ENCODE measurements at places on chromosomes 1 and 21. TPM values are rescaled to one million over a fixed set of nuclear protein-coding genes. Genes with fewer than 3 reads are reported as not detected.

DNA sequence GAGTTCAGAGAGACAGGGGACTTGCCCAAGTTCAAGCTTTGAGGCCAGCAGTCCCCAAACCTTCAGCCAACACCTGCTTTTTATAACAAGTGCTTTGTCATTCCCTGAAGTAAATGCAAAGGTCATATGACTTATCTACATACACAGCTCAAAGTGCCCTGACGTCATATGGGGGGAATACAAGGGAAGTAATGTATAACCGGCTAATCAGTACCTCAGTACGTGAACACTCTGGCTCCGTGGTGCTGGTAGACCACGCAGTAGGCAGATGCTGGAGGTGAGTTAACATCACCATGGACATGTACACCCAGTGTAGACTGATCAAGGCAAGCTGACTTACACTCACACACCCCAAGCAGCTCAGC, 60.0 kb downstream of the BACE2 start:
- H3K4me1 ChIP-seq = no peaks in the 10 kb centered on the region
- no peaks in the 10 kb centered on the region for H3K27me3 ChIP-seq
- peaks cover 48% of the 10 kb centered on the region for H3K36me3 ChIP-seq
- peak overlapping the region; percentile 32 for H3K27ac ChIP-seq
- DNase-seq = no peak
- H3K4me3 ChIP-seq = no peak overlapping the region

GRCh38 chr1:202192770-202193613, 607 bp upstream of the LGR6 start:
- H3K27me3 ChIP-seq = peaks cover 16% of the 10 kb centered on the region
- H3K36me3 ChIP-seq = no peaks in the 10 kb centered on the region
- H3K4me3 ChIP-seq = peak overlapping the region; percentile 24
- DNase-seq = peak; percentile 83
- no peak overlapping the region for H3K27ac ChIP-seq

TSHB gene
- not detected for total RNA-seq

- no peak overlapping the region for H3K4me3 ChIP-seq
- no peaks in the 10 kb centered on the region for H3K36me3 ChIP-seq
- no peak overlapping the region for H3K27ac ChIP-seq
- no peak for DNase-seq
These were observed 5.9 kb upstream of the DPT start for GRCh38 chr1:168734946-168735345.

PTGFR gene
- total RNA-seq = under 0.01 TPM

F5 gene
- not detected for total RNA-seq

GRCh38 chr1:119061700-119062099, 73.6 kb upstream of the TBX15 start:
- no peaks in the 10 kb centered on the region for H3K27me3 ChIP-seq
- H3K4me1 ChIP-seq = no peaks in the 10 kb centered on the region
- H3K27ac ChIP-seq = no peak overlapping the region

- no peaks in the 10 kb centered on the region for H3K36me3 ChIP-seq
- peaks cover 43% of the 10 kb centered on the region for H3K4me1 ChIP-seq
- H3K4me3 ChIP-seq = no peak overlapping the region
- no peak overlapping the region for H3K27ac ChIP-seq
- no peaks in the 10 kb centered on the region for H3K27me3 ChIP-seq
- DNase-seq = no peak
These were observed 179.2 kb downstream of the NFIA start for GRCh38 chr1:61261595-61261994.

DNA sequence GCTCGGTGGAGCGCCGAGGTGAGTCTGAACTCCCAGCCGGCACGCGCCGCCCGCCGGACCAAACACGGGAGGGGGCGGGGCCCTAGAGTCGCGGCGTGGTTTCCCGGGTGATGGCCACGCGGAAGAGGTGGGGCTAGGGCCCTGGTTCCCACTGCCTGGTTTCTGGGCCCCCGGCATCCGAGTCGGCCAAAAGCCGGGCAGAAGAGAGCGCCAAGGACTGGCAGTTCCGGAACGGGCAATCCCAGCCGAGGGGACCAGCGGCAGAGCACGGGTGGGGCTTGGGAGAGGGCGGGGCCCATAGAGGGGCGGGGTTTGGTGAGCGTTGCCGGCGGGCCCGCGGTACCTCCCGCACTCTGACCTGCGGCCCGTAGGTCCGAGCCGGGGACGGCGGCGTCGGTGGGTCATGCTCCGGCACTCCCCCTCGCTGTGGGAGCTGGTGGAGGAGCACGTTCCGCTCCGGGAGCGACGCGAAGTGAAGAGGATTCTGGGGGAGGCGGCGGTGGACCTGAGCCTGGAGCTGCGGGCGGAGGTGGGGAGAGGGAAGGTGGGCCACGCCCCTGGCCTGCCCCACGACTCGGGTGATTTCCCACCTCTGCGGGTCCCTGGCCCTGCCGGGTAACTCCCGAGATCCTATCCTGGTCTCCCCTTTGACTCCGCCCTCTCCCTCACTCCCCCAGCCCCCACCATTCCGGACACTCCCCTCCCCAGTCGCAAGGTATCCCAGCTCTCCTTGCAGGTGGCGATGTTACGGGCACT, at the start of gene CCDC24:
Gene CCDC24 (plus strand): TSS at position 124 of the 756 bp plus-strand sequence. CDS start 280 bp downstream, at position 404.
- no peaks in the 10 kb centered on the region for H3K36me3 ChIP-seq
- H3K27me3 ChIP-seq = no peaks in the 10 kb centered on the region
- H3K4me1 ChIP-seq = peaks cover 47% of the 10 kb centered on the region
- peak within 1 kb of the TSS; percentile 66 for H3K4me3 ChIP-seq
- H3K27ac ChIP-seq = peak within 1 kb of the TSS; percentile 84
- DNase-seq = peak; percentile 91

- no peak overlapping the region for H3K4me3 ChIP-seq
- peaks cover 16% of the 10 kb centered on the region for H3K4me1 ChIP-seq
- H3K36me3 ChIP-seq = no peaks in the 10 kb centered on the region
These were observed 5.2 kb downstream of the OLIG1 start for GRCh38 chr21:33075128-33075527.

CZIB gene
- total RNA-seq = 31.6 TPM

FLAD1 gene
- total RNA-seq = 76.5 TPM

CLDN14 gene
- total RNA-seq = not detected

LRRC38 gene
- not detected for total RNA-seq

KCNQ4 gene
- total RNA-seq = 4.5 TPM

DNA sequence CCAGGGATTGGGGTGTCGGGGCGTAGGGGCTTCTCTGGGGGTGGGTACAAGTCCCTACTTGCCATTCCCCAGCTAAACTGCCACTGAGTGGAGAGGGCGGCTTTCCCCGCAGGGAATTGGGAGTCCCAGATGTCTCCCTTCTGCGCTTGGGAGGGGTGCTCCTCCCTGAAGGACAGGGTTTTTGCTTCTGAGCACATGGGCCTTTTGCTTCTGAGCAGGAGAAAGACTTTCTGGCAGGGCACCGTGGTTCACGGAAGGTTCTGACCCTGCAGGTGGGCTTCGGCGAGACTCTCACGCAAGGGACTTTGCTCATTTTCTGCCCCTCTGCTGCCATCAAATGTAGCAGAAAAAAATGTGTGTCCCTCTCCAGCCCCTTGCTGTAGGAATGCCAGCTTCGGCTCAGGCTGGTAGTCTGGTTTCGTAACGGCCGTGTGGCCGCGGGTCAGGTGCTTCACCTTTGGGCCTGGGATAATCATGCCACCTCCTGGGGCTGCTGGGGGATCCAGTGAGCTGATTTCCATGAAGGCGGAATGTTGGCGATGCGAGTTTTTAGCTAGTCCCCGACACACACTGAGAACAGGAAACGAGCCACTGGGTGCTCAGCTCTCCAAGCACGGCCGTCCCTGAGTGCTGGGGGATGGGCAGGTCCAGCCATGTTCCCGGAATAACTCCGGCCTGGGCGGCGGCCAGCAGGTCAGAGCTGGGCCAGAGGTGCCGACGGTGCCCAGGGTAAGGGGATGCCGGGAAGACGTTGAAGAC, 364.0 kb downstream of the CAMTA1 start:
- peaks cover 25% of the 10 kb centered on the region for H3K4me1 ChIP-seq
- H3K27me3 ChIP-seq = peaks cover 13% of the 10 kb centered on the region
- H3K4me3 ChIP-seq = no peak overlapping the region
- no peak overlapping the region for H3K27ac ChIP-seq
- DNase-seq = peak; percentile 62

OR2L5 gene
- not detected for total RNA-seq

DNA sequence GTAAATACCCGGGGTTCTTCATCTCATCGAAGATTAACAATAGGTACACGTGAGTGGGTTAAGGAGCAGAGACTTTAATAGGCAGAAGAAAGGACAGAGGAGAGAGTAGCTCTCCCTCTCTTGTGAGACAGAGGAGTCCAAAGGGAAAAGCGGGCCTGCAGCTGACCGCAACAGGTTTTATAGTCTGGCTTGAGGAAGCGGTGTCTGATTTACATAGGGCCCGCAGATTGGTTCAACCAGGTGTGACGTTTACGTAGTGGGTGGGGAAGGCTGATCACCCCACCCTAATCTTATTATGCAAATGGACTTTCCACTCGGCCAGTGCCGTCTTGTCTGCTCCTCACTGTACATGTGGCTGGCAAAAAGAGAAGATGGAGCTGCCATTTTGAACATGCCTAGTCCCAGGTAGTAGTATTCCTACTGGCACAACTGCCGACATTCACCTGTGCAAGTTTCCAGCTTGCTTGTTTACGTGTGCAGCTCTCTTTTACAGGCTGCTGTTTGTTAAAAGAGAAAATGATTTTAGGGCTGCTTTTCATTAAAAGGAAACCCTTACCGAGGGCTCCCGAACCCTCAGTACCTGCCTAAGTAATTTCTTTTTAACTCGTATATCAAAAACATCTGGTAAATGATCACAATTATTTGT, 10.6 kb downstream of the CDC14A start:
- no peaks in the 10 kb centered on the region for H3K36me3 ChIP-seq
- no peaks in the 10 kb centered on the region for H3K27me3 ChIP-seq
- no peak overlapping the region for H3K27ac ChIP-seq
- H3K4me3 ChIP-seq = no peak overlapping the region
